ENCODE measurements at places on chromosomes 3 and 15.
A peak's percentile ranks its signal among the peaks of the same experiment; 100 is the strongest.

GRCh38 chr3:48851407-48851806 is 3.7 kb upstream of the PRKAR2A start:
- DNase-seq = no peak

GRCh38 chr3:14305324-14305723 is 97.1 kb upstream of the SLC6A6 start:
- DNase-seq = no peak

GRCh38 chr3:108292905-108293328 is 3.4 kb upstream of the HHLA2 start:
- no peak for DNase-seq

DNA sequence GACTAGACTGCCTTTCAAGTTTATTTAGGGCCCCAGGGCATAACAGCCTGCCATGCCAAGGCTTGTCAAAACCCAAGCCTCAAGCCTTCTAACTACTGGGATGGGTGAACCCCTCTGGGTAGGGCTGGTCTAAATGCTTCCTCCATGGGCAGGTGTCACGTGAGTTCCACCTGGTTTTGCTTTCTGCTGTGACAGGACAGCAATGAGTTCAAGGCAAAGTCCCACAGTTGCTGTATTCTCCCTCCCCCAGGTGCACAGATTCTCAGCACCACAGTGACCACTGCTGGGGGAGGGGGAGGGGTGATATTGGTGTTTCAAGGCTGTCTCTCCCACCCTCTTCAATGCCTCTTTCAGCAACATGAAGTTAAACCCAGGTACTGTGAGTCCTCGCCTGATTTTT is 46.9 kb upstream of the UBE2Q2 start:
- no peak for DNase-seq

GRCh38 chr3:150736903-150737832 is 25.8 kb downstream of the SIAH2 start:
- DNase-seq = no peak

GRCh38 chr15:67510597-67511190 is 10.2 kb upstream of the C15orf61 start:
- no peak for DNase-seq

- peak; percentile 69 for DNase-seq
These were observed 376.9 kb upstream of the RASGRP1 start for GRCh38 chr15:38941399-38941953.

DNA sequence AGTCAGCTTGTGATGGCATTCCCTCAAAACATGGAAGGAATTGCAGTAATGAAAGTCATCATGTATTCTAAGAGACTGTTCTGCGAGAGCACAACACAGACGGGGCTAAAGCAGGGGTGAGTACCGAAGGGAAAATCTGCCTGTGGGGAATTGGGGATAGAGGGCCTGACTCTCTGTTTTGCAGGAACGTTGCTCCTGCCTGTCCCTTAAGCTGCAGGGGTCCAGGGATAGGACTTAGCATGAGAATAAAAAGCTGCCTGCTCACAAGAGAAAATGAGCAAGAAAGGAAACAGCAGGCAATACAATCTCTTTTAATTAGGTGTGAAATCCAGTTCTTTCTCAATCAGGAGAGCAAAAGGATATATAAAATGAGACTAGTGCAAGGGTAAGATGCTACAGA is 62.2 kb downstream of the TIGIT start:
- no peak for DNase-seq

GRCh38 chr15:63232943-63233342 is 43.5 kb downstream of the RAB8B start:
- DNase-seq = no peak

DNA sequence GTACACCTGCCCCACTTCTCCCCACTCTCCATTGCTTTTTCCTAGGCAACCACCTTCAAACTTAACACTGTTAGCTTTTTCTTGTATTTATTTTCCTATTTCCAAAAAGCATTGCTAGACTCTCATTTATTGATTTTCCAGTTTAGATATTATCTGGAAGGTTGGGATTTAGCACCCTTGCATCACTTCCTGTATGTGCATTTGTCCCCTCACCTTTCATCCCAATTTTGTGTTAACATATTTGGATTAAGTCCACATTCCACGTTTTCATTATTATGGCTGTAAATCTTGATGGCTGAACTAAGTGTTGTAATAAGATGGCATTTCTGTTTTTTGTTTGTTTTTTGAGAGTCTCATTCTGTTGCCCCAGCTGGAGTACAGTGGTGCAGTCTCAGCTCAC is 109.7 kb downstream of the TBC1D2B start:
- no peak for DNase-seq

DNA sequence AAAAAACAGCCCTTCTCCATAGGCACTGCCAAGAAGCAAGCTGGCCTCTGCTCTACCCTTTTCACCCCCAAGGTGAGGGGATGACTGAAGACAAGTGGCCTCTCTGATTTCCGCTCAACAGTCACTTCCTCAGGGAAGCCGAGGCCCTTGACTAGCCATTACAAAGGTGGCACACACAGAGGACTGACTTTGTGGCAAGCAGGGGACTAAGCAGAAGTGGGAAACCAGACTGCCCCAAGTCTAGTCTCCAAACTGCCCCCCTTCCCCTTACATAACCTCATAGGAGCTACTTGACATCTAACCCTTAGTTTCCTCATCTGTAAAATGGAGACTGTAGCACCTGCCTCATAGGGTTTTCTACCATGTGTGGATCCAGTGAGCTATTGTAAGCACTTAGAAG is 118.9 kb downstream of the FOXP1 start:
- DNase-seq = no peak

DNA sequence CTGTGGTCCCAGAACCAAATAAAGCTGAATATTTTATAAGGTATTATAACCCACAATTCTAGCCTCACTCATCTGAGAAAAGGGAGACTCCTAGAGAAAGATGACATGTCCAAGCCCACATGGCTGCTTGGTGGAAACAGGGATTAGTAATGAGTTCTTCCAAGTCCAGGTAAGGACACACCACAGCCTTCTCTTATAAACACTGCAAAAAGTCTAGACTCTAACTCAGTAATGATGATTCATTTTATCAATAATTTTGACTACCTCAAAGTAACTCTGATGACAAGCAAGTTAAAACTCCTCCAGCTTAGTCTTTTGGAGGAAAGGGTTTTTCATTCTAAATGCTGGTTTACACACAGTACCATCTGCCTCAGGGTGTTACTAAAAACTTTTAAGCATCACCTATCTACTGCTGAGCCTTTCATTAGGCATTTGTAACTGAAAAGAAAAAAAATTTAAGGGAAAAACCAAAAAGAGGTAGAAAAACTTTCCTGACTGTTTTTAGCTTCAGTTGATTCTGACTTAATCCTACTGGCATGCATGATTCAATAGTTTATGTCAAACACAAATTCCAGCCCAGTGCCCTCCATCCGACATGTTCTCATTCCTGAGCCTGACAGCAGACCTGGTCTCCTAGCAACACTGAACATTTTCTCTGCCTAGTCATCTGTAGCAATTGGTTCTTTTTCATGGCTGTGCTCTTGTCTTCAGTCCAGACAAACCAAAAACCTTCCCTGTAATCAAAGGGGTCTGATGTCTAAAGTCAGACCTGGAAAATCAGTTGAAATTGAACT is 43.9 kb downstream of the P3H2 start:
- DNase-seq = peak; percentile 95

GRCh38 chr3:127524296-127524896 is 66.1 kb downstream of the TPRA1 start:
- DNase-seq = no peak

GRCh38 chr3:114319453-114319852 is 25.6 kb downstream of the TIGIT start:
- DNase-seq = no peak

GRCh38 chr15:83927704-83928391 is 273.9 kb downstream of the ADAMTSL3 start:
- no peak for DNase-seq

DNA sequence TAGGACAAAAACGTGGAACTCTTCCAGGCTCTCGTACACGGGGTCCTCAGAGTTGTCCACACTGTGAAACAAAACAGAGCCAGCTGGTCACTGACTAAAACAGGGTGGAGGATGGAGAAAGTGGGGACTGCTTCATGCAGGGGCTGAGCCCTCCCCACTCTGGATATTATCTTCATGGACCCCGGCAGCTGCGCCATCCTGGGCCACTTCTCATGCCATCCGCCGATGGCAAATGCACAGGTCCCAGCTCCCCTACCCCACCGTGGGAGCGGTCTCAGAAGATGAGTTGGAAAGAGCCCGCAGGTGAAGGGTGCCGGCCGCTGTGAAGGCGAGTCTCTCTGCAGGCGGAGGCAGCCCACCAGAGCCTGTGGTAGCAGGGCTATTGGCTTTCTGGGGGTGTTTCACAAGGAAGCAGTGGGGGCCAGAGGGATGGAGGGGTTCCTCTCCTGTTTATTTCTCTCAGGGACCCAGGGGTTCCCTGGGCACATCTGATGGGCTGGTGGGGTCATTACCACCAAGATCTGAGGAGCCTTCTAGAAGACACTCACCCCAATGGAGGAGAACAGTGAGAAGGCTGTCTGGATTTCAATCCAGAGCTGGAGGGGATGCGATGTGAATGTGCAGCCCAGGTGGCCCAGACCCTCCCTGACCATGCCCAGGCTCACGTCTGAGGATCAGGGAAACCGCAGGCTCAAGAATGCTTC is 177.3 kb downstream of the KLF13 start:
- no peak for DNase-seq

GRCh38 chr3:142580061-142580423 is 1.5 kb upstream of the ATR start:
- DNase-seq = no peak

DNA sequence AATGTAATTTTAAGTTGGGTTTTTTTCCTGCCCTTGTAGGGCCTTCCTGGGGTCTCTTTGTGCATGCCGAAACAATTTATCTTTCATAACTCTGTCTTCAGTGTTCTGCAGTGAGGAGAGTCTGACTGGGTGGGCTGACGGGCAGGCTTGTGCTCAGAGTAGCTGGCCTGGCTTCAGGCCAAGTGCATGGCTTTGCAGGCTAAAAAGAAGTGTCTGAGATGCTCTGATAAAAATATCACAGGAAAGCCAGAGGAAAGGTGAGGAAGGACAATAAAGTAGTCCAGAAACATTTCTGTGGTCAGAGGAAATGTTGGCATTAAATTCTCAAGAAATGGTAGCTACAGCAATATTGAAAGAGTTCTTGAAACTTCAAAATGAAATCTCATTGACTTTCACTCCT is 25.5 kb downstream of the ST3GAL6 start:
- no peak for DNase-seq

DNA sequence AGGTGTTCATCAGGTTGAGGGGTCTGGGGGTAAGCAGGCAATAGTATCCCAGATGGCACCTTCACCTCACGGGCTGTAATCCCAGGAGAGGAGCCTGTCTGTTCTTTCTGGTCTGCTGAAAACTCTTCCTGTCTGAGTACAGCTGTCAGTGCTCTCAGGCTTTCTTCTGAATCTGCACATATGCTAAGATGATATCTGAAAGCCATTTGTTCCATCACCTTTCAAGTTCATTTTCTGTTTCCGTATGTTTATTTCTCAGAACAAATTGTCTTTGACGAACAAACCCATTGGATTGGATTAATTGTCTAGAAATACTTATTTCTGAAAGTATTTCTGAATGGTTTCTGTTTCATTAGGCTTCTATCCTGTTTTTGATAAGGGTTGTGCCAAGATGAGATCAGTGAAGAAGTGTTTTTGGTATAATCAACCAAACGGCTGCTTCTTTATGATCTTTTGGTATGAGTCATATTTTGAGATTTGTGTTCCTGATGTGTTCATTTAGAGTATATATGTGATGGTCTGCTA is 13.3 kb downstream of the ZNF592 start:
- DNase-seq = no peak

DNA sequence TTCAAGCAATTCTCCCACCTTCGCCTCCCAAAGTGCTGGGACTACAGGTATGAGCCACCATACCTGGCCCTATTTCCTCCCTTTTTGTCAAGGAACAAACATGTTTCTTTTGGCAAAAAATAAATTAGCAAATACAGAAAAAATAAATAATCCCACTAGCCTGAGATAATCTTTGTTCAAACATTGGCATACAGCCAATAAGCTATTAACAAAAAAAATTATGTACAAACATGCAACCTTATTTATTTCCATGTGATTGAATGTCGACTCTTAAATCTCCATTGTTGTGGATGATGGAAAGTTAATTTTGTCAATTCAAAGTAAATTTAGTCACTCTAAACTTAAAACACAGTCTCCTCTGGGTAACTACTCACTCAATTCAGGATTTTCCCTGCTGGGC is 18.3 kb upstream of the IL16 start:
- no peak for DNase-seq

DNA sequence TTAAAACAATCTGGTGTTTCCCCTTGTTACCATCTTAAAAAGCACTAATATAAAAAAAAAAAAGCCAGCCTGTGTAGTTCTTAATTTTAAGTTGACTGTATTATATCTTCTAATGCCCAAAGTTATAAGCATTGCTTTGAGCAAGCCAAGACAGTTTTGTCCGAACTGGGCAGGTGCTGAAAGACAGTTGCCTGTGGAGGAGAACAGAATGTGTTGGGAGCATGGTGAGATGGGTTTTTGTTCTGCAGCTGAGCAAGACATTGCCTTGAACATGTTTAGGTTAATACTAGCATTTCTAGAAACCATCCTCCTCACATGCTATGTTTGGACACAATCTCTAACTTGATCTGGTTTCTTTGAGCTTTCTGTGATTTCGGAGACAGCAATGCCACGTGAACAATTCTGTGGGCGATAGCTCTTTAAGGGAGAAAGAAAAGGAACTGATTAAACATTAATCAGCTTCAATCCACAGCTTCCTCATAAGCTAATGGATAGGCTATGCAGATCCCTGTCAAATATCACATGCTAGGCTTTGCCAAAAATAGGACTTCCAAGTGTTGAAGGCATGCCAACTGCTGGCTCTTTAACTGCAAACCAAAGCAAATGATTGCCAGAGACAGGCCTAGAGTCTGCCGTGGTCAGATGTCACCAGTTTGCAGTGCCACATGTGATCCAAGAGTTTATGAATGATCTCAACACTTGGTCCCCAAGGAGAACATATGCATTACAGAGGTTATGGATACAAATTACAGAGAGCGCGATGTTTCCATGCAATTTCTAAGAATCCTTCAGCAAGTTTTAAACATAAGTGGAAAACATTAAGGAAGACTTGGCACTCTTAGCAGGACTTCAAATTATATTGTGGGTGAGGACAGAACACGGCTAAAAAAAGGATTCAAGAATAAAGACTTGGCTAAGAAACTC is 428.1 kb downstream of the ROBO2 start:
- DNase-seq = no peak

DNA sequence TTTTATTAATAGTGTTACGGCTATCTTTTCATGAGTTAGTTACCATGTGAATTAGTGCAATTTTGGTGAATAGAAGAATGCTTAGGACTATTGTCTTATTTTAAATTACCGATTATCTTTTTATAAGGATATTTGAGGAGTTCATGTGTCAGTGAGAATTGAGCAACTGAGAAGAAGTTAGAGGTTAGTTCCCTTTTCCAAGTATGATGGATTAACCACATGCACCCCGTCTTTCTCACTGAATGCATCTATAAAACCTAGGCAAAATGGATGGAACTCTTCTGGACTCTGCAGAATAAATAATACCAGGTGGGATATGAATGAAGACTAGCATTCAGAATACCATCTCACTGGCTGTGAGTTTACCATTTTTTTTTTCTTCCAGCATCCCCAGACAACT is 74.3 kb downstream of the TCF12 start:
- DNase-seq = no peak

All from retinal pigment epithelial cell (primary cell).